Lower lobe of right lung (tissue), 2 donors: ENCODE measurements at places on chromosomes 2 and 18. TPM values are rescaled to one million over a fixed set of nuclear protein-coding genes. Genes with fewer than 3 reads are reported as not detected.

GRCh38 chr2:216426938-216427337, 14.7 kb downstream of the SMARCAL1 start:
- no peak for DNase-seq

GRCh38 chr2:239262484-239263230, 138.2 kb downstream of the HDAC4 start:
- DNase-seq = no peak

RPS27A gene
- 736 TPM for total RNA-seq

SCRN3 gene
- total RNA-seq = 27.4 TPM

CNDP2 gene
- 237 TPM for total RNA-seq

CAPG gene
- total RNA-seq = 555 TPM

ALPP gene
- total RNA-seq = 6.0 TPM

CABLES1 gene
- total RNA-seq = 44.2 TPM
